ENCODE measurements at places on chromosomes 7 and 10.

DNA sequence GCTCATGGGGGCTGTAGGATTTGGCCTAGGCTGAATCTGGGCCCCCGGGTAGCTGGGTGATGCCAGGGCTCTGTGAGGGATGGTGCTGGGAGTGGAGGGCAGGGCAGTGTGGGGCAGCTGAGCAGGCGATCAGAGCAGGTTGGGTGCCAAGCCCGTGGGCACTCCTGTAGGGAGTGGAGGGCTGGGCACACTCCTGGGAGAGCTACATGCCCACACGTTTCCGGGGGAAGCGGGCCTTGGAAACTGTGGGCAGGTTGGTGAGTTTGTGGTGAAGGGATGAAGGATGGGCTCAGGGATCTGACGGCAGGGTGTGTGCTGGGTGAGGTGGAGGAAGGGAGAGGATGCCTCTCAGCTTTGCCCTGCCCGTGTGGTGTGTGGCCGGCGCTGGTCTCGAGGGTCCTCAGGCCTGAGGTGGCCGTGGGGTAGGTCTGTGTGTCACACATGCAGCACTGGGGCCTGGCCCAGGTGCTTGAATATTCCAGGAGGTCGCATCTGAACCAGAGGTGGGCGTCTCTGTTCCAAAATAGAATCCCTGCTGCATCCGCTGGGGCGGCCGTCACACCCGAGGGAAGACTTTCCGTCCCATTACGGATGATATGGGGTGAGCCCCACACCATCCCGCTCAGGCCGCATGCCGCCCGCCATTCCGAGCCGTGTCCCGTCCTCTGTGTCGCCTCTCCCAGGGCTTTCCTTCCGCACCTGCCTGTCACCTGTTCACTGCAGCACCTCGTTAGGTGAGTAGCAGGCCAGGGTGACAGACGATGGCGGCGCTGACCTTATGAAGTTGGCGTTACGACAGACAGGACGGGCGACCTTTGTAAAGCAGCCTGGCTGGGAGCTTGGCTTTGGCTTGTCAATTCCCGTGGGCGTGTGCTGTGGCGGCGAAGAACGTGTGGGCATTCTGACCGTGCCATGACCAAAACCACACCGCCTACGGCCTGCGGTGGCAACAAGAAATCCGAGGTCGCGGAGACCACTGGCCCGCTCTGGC lies 143.6 kb downstream of the ACTR3B start:
- DNase-seq = no peak

GRCh38 chr7:90747516-90747915 lies 151.4 kb downstream of the CDK14 start:
- DNase-seq = no peak

- no peak for DNase-seq
These were observed 601 bp downstream of the EPHB4 start for GRCh38 chr7:100826514-100827329.

GRCh38 chr7:128164955-128165670 lies 76.0 kb upstream of the LEP start:
- DNase-seq = no peak

DNA sequence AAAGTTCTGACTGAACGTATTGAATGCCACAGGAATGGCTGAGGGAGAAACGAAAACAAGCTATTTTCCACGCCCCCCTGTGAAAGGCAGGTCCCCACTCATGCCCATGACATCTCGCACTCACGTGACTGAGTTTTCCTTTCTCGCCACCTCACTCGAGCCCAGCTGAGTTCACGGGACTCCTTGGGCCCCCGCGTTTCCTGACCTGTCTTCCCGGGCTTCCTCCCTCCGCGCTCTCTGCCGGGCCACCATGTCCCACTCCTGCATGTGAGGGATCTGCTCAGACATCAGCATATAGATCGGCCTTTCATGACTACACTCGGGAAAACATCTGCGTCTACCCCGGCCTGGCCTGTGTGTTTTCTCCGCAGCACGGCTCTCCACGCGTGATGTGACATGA lies 226.0 kb upstream of the ADARB2 start:
- no peak for DNase-seq

GRCh38 chr10:47143072-47143471 lies 156.9 kb upstream of the GDF10 start:
- no peak for DNase-seq

DNA sequence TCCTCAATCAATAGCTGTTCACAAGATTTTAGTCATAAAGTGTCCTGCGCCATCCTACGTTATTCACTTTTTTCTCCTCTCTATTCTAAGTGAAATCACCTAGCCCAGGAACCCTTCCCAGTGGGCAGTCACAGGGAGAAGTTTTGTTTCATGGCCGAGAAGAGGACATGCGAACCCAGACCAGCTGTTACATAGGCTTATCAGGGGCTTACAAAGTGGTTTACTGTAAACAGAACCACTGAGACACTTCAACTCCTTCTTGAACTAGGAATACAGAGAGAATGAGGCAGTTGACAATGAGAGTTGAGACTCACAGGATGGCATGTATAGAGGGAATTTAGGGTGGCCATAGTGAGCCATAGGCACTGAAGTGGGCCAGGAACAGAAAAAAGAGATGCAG lies 246.9 kb upstream of the GLI3 start:
- no peak for DNase-seq

DNA sequence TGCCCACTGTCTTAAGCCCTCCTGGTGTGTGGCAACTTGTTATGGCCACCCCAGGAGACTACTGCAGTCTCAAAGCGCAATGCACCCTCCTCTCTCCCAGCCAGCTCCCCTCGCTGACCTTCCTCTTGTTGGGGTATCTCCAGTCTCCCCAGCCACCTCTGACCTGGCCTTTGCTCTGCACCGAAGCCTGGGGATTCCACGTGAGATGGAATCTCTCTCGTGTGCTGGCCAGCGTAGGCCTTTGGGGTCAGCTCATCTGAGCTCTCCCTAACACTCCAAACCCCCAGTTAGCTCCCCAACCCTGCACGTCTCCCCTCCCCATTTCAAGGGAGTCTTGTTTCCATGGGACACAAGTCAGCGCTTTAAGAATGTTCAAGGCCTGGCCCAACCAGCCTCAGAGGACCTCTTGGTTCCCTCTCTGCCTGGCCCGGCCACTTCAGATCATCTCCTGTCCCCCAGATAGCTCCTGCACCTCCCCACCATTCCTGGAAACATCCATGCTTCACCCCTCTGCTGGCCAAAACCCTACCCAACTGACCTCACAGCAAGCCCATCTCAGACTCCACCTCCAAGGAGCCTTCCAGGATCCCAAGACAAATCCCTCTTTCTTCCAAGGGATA lies 11.2 kb downstream of the ITPRIP start:
- DNase-seq = no peak

GRCh38 chr10:90579602-90580242 lies 278.1 kb downstream of the HTR7 start:
- DNase-seq = no peak

- DNase-seq = no peak
These were observed 134.9 kb downstream of the BICC1 start for GRCh38 chr10:58647376-58648112.

DNA sequence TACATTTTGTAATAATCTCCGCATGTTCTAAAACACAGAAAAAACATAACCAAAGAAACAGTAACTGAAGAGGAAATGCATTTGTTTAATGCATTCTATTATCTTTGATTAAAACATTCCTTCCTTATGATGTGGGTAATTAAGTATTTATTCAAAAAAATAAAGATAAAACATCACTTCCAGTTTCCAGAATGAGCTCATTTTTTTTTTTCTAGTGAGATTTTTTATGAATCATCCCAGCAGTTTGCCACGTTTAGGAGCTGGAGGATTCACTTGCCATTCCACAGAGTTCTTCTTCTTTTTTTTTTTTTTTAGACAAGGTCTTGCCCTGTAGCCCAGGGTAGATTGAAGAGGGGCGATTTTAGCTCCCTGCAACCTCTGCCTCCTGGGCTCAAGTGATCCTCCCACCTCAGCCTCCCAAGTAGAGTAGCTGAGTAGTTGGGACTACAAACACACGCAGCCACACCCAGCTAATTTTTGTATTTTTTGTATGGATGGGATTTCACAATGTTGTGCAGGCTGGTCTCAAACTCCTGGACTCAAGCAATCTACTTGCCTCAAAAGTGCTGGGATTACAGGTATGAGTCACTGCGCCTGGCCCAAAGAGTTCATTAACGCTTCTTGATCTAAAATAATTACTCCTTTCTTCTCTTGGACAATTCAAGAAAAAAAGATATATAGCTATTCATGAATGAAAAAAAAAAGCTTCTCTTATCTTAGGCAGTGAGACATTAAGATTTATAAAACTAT lies 177.3 kb downstream of the DKK1 start:
- DNase-seq = no peak

DNA sequence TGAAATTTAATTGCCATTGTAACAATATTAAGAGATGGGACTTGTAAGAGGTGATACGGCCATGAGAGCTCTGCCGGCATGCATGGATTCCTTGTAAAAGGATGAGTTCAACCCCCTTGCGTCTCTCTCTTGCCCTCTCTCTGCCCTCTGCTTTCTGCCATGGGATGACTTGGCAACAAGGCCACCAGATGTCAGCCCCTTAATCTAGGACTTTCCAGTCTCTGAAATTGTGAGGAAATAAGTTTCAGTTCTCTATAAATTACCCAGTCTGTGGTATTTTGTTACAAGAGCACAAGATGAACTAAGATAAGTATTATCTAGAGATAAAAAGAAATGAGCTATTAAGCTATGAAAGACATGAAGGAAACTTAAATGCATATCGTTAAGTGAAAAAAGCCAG lies 145.7 kb upstream of the AHR start:
- DNase-seq = no peak

- no peak for DNase-seq
These were observed 56.0 kb downstream of the PTPRN2 start for GRCh38 chr7:158531661-158532060.

DNA sequence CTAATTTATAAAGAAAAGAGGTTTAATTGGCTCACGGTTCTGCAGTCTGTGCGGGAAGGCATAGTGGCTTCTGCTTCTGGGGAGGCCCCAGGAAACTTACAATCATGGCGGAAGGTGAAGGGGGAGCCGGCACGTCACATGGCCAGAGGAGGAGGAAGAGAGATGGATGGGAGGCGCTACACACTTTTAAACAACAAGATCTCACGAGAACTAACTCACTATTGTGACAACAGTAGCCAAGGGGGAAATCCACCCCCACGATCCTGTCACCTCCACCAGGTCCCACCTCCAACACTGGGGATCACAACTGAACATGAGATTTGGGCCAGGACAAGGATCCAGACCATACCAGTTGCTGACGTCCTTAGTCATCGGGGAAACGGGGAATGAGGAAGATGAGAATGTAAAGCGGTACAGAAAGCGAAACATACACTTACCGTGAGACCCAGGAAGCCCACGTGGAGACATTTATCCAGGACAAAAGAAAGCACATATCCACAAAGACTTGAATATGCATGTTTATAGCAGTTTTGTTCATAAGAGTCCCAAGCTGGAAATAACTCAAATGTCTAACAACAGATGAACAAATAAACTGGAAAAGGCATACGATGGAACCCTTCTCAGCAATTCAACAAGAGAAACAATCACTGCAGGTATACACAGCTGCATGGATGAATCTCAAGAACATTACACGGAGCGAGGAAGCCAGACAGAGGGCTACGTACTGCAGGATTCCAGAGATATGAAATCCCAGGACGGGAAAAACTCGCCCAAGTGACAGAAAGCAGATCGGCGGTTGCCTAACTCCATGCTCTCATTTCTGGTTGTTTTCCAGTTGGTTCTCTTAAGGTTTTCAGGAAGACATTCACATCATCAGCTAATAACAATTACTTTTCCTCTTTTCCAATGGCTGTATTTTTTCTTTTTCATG lies 26.2 kb upstream of the INPP5A start:
- DNase-seq = no peak

DNA sequence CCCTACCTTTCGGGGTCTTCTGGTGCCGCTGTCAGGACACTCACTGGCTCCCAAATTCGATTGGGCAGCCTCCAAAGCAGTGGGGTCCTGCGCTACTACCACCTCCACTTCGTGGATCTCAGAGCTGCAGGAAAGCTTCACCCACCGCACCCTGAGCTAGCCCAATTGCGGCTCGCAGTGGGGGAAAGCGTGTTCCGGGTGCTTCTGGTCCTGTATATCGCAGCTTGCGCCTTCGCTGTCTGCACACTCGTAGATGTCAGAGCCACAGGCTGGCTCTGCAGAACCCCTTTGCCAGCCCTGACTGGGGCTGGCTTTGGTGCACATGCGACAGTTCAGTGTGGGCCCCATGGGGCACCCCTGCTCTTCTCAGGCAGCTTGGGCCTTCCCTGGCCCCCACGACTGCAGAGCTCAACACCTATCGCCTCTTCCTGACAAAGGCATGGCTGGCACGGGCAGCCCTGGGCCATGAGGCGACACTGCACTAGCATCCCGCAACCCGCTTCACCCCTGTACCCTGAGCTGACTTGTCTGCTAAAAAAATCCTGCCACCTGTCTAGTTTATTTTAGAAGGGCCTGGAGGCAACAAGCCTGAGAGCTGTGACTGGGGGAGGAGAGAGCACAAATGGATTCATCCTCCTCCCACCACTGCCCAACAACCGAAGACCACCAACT lies 78.7 kb upstream of the ABI1 start:
- no peak for DNase-seq

DNA sequence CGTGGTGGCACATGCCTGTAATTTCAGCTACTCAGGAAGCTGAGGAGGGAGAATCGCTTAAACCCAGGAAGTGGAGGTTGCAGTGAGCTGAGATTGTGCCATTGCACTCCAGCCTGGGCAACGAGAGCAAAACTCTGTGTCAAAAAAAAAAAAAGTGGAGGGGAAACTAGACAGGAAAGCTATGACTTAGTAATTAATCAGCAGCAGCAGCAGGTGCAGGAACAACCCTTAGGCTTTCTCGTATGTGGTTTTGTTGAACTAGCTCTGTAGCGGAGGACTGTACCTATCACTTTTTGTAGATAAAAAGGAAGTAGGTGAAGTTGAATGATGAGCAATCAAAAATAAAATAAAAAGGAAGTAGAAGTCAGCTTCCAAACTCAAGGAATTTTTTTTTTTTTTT lies 76.9 kb upstream of the KMT2C start:
- DNase-seq = no peak

DNA sequence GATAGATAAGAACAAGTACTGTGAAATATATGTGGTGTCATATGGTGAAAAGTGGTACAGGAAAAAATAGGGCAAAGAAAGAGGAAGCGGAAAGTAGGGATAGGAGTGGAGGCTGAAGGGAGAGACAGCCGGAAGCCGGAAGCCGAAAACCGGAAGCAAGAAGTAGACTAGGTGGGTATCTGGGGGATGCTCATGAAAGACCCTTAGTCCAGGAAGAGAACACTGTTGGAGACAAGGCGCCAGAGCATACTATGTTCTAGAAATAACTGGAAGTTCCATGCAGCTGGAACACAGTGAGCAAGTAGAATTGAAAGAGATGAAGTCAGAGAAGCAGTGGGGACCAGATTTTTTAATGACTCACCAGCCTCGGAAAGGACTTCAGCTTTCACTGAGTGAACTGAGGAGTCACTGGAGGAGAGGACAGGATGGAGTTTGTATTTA lies 22.5 kb downstream of the ST8SIA6 start:
- DNase-seq = no peak

- DNase-seq = no peak
These were observed 101.9 kb downstream of the EXOC4 start for GRCh38 chr7:133354546-133355324.

GRCh38 chr7:143936087-143937009 lies 1.3 kb downstream of the OR2F2 start:
- no peak for DNase-seq
